ENCODE measurements at places on chromosomes 4 and X.

- no peaks in the 10 kb centered on the region for H3K27me3 ChIP-seq
- H3K4me3 ChIP-seq, result no peak overlapping the region
- peaks cover 2% of the 10 kb centered on the region for H3K4me1 ChIP-seq
- H3K36me3 ChIP-seq, result no peaks in the 10 kb centered on the region
- H3K27ac ChIP-seq, result no peak overlapping the region
- DNase-seq, result peak; percentile 74
Measured at GRCh38 chr4:129362691-129363274, 266.8 kb downstream of the C4orf33 start.

- no peaks in the 10 kb centered on the region for H3K4me1 ChIP-seq
- no peak overlapping the region for H3K4me3 ChIP-seq
- no peaks in the 10 kb centered on the region for H3K27me3 ChIP-seq
- H3K36me3 ChIP-seq, result no peaks in the 10 kb centered on the region
- DNase-seq, result no peak
Measured at GRCh38 chr4:38781854-38782261, 932 bp downstream of the TLR10 start.

- DNase-seq, result no peak
- peaks cover 4% of the 10 kb centered on the region for H3K27me3 ChIP-seq
- no peak overlapping the region for H3K4me3 ChIP-seq
- no peak overlapping the region for H3K27ac ChIP-seq
Measured at GRCh38 chrX:119667111-119667878, 25.7 kb downstream of the SEPTIN6 start.

DNA sequence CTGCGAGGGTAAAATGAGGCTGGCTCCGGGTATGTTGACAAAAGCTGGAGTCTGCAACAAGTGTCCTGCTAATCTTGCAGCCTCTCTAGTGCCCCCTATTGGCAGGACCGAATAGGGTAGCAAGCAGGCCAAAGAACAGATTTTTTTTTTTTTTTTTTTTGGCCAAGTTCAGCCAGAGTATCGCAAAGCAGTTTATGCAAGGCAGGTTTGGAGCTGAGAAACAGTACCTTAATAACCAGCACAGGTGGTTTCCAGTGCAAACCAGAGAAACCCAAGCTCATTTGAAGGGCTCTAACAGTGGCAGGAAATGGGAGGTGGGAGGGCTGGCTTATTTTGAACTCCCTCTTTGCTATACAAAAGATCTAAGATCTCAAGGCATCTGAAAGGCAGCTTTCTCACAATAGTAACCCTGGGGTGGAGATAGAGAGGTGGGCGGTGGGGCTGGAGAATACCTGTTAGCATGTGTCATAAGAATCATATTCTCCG, 38.2 kb upstream of the OCIAD2 start:
- no peak for DNase-seq
- H3K27me3 ChIP-seq, result no peaks in the 10 kb centered on the region
- H3K4me3 ChIP-seq, result no peak overlapping the region
- no peaks in the 10 kb centered on the region for H3K36me3 ChIP-seq
- no peaks in the 10 kb centered on the region for H3K4me1 ChIP-seq

DNA sequence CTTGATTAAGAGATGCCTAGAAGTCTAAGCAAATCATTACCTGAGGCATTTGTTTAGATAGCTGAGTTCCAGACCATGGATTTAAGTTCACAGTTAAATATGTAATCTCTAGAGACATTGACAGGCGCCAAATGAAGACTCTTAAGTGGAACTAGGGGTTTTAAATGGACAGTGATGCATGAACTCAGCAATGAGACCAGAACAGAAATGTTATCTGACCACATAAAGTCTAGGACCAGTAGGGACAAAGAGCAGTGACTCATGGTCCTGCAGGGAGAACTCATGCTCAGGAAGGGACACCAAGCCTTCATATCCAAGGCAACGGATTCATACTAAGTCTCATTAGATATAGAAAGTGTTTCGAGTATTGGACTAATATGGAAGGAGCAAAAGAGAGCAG, 152.3 kb downstream of the PPARGC1A start:
- H3K4me3 ChIP-seq, result no peak overlapping the region
- no peaks in the 10 kb centered on the region for H3K36me3 ChIP-seq
- no peaks in the 10 kb centered on the region for H3K27me3 ChIP-seq
- peak; percentile 18 for DNase-seq

DNA sequence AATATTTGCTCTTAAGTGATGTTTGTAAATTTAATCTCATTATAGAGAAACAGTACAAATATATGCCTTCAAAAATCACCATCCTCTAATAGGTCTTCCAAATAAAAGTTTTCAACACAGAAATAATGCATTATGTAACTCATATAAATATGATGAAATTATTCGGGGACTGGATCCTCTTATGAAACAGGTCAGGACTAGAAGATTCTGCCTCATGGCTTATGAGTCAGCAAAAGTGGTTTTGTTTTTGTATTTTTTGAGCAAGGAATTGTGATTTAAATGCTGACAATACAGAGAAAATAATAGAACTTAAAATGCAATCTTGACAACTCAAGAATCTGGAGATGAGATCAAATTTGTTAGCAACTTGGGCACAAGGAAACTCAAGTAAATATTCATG, 179.7 kb upstream of the NDP start:
- peak; percentile 0 for DNase-seq
- no peak overlapping the region for H3K4me3 ChIP-seq
- no peaks in the 10 kb centered on the region for H3K36me3 ChIP-seq
- no peaks in the 10 kb centered on the region for H3K4me1 ChIP-seq
- no peak overlapping the region for H3K27ac ChIP-seq
- peaks cover 4% of the 10 kb centered on the region for H3K27me3 ChIP-seq

DNA sequence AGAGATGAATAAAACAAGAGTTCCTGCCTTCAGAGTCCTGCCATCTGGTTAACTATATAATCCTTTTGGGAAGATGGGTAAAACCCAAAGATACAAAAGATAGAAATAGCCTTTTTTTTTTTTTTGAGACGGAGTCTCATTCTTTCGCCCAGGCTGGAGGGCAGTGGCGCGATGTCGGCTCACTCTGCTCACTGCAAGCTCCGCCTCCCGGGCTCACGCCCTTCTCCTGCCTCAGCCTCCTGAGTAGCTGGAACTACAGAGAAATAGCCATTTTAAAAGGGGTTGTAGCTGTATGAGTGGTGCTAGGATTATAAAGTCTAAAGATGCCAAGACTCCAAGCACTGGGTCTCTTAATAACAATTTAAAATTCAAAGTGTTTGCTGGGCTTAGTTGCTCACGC, 97.2 kb downstream of the KDR start:
- H3K27me3 ChIP-seq, result peaks cover 15% of the 10 kb centered on the region
- H3K27ac ChIP-seq, result no peak overlapping the region
- no peak for DNase-seq

GRCh38 chr4:130530505-130530904, 1434.6 kb downstream of the C4orf33 start:
- H3K36me3 ChIP-seq, result no peaks in the 10 kb centered on the region
- DNase-seq, result no peak
- H3K27ac ChIP-seq, result no peak overlapping the region

DNA sequence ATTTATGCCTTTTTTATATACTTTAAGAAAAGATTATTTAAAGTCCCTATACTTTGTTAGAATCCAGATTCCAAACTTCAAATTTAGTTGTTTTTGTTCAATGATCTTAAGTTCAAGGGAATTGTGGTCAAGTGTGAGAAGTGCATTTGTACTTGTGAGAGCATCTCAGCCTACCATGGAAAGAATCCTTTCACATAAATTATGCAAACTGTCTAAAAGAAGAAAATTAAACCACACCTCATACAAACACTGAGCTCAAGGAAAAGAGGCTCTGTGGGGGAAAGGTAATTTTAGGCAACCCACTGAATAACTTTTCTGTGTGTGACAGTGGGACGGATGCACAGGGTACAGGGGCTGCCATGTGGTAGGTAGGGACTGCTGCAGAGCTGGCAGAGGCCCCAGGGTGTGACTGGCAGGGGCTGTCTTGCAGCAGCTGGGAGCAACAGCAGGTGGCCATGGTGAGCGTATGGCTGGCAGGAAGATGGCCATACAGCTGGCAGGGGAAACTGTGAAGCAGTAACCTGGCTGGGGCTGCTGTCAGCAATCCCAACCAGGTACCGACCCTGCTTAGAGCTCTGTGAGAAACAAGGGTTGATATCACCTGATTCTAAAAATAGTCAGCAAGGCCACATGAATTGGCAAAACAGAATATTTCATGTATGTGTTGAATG, 130.6 kb downstream of the UGT8 start:
- DNase-seq, result no peak
- H3K27ac ChIP-seq, result no peak overlapping the region
- peaks cover 2% of the 10 kb centered on the region for H3K4me1 ChIP-seq
- H3K36me3 ChIP-seq, result no peaks in the 10 kb centered on the region
- no peaks in the 10 kb centered on the region for H3K27me3 ChIP-seq

GRCh38 chrX:115257711-115258110, 23.8 kb upstream of the LRCH2 start:
- peaks cover 42% of the 10 kb centered on the region for H3K27me3 ChIP-seq
- DNase-seq, result no peak
- no peak overlapping the region for H3K4me3 ChIP-seq
- peaks cover 4% of the 10 kb centered on the region for H3K4me1 ChIP-seq
- no peaks in the 10 kb centered on the region for H3K36me3 ChIP-seq
- H3K27ac ChIP-seq, result no peak overlapping the region

- H3K36me3 ChIP-seq, result no peaks in the 10 kb centered on the region
- H3K4me1 ChIP-seq, result no peaks in the 10 kb centered on the region
- no peaks in the 10 kb centered on the region for H3K27me3 ChIP-seq
- H3K27ac ChIP-seq, result no peak overlapping the region
- DNase-seq, result peak; percentile 50
Measured at GRCh38 chr4:100421361-100421978, 96.4 kb downstream of the EMCN start.

GRCh38 chr4:25107827-25108516, 52.3 kb downstream of the SEPSECS start:
- DNase-seq, result no peak
- no peaks in the 10 kb centered on the region for H3K36me3 ChIP-seq
- H3K27ac ChIP-seq, result no peak overlapping the region
- H3K27me3 ChIP-seq, result peaks cover 32% of the 10 kb centered on the region
- no peaks in the 10 kb centered on the region for H3K4me1 ChIP-seq
- H3K4me3 ChIP-seq, result no peak overlapping the region

DNA sequence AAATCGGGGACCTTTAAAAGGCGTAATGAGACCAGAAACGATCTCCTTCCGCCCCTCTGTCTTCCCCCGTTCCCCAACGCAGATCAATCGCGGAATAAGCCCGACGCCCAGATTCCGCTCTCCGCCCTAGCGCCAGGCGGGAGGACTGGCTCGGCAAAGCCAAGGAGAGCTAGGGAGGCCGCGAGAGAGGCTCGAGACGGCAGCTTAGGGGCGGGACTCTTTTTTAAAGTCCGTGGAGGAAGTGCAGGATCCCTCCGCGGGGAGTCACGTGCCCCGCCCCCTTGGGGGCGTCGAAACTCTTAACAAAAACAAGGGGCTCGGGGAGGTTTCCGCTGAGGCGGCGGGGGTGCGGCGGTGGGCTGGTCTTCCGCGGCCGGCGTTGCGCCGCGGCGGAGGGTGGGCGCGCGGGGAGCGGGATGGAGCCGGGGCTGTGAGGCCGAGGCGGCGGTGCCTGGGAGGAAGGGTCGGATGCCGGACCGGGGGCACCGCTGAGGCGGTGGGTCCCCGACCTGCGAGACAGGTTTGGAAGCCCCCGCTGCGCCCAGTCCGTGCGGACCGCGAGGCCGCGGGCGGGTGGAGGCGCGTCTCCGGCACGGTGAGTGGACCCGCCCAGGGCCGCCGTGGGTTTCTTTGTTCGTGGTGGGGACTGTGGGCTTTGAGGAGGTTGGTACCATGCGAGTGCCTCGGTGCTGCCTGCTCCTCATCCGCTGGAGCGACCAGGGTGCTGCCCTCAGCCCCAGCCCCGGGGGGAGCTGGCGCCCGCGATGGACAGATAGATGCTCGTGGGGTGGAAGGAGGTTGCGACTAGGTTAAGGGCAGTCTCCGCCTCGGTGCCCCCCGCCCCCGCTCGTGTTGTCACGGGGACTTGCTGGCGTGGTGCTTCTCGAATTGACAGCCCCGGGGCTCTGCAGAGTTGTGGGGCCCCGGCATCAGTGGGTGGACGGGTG, at the start of gene CCNG2:
TSS of gene CCNG2 (plus strand) at position 296 of the 947 bp plus-strand sequence. CDS start 1,326 bp downstream, outside the sequence.
- no peaks in the 10 kb centered on the region for H3K27me3 ChIP-seq
- H3K27ac ChIP-seq, result peak within 1 kb of the TSS; percentile 100
- H3K4me1 ChIP-seq, result no peaks in the 10 kb centered on the region
- DNase-seq, result peak; percentile 97
- peaks cover 35% of the 10 kb centered on the region for H3K36me3 ChIP-seq
- peak within 1 kb of the TSS; percentile 100 for H3K4me3 ChIP-seq

- H3K4me3 ChIP-seq, result no peak overlapping the region
- no peaks in the 10 kb centered on the region for H3K27me3 ChIP-seq
- no peak for DNase-seq
- no peak overlapping the region for H3K27ac ChIP-seq
- H3K4me1 ChIP-seq, result peaks cover 3% of the 10 kb centered on the region
- H3K36me3 ChIP-seq, result no peaks in the 10 kb centered on the region
Measured at GRCh38 chr4:159134429-159134828, 31.6 kb downstream of the RAPGEF2 start.

- no peaks in the 10 kb centered on the region for H3K36me3 ChIP-seq
- DNase-seq, result peak; percentile 12
- H3K4me3 ChIP-seq, result no peak within 1 kb of the TSS
- peaks cover 32% of the 10 kb centered on the region for H3K4me1 ChIP-seq
- no peak within 1 kb of the TSS for H3K27ac ChIP-seq
Measured at GRCh38 chrX:153646620-153647373, at the start of gene DUSP9. Gene DUSP9, plus strand, starts transcription at chrX:153647203. Its CDS starts 751 bp downstream, at chrX:153647954.

All from mesenchymal stem cell (in vitro differentiated cells and primary cell).